ENCODE measurements at places on chromosomes 3 and 15.

- no peak for DNase-seq
These were observed 105.1 kb downstream of the MECOM start for GRCh38 chr3:169558371-169558770.

DNA sequence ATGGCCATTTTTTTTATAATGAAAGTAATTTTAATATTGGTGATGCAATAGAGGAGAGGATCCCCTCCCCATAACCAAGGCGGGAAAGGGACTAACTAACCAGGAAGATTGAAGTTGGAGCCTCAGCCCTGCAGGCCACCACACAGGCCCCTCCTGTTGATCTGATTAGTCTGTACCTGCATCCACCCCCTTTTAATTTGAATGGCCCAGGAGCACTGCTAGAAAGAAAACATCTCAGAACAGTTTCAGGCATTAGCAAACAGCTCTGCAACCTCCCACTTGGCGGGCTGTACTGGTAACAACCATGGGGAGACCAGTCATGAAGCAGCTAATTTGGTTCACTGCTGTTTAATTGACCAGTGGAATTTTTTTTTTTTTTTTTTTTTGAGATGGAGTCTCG lies 10.3 kb downstream of the CAV3 start:
- no peak for DNase-seq

DNA sequence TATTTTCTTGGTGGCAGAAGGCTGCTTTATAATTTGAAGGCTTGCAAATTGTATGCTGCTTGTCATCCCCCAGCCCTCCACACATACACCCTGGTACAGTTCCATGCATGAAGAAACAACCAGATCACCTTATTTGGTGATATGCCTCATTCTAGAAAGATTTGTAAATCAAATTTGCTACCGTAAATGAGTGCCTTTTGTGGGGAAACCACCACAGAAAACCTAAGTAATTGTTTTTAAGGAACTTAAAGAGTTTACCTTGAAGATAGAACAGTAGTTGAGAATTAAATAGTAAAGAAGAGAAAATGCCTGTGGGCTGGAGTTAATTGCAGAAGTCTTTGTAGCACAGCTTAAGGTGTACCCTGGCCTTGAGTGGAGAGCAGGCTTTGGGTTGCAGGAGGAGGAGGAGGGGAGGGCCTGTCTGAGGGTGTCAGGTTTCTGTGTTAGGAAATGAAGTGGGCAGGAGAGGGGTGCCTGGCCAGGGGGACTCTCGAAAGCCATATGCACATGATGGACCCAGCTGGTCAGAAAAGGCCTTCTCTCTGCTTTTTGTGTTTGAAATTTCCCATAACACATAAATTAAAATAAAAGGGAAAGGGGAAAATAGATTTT lies 6.9 kb downstream of the NIPA2 start:
- DNase-seq, result no peak

DNA sequence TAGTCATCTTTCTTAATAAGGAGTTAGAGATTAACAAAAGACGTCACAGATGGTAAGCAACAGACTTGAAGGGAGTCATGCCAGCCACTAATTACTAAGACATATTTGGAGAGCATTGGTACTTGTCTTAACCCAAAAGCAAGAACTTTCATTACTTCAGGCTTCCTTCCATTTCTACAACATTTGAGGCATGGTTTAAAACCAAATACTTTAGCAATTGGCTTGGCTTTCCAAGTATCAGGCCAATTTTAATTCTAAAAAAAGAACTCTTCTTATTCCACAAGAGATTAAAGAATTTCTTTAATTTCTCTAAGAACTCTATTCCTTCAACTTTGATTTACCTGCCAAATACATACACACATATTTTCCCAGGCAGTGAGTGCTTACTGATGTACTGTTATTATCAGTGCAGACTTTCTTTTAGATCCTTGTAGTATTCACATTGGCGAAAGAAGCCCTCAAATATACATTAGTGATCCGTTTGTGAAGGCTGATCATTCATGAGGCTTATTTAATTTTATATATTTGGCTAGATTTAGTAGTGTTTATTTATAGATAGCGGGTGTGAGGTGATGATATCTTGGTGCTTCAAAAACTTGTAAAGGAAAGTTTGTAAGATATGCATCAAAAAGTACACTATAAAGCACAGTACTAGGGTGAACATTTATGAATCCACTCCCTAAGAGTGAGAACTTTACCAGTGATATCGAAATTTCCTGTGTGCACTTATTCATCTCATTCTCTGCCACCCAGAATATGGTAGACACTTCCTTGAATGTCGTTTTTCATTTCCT lies 229.2 kb downstream of the MFSD1 start:
- no peak for DNase-seq

GRCh38 chr15:49035825-49036224 lies 10.4 kb downstream of the SECISBP2L start:
- DNase-seq, result no peak

DNA sequence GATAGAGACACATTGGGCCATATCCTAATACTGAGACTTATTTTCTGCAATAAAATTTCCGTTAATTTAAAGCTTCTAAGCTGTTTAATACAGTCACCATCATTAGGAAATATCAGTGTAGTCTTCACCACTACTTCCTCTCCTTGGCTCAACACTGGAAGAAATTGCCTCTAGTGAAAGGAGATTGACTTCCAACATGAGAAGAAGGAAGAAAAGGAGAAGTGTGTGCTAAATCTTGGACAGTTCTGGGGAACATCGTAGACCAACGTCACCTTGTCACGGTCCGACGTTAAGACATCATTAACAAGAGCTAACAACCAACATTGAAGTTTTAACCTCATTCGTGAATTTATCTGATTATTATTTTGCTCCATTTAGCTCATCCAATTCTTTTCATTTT lies 987.0 kb upstream of the CFAP20DC start:
- DNase-seq, result no peak

- DNase-seq, result no peak
These were observed 356.0 kb downstream of the SHQ1 start for GRCh38 chr3:72492240-72492639.

DNA sequence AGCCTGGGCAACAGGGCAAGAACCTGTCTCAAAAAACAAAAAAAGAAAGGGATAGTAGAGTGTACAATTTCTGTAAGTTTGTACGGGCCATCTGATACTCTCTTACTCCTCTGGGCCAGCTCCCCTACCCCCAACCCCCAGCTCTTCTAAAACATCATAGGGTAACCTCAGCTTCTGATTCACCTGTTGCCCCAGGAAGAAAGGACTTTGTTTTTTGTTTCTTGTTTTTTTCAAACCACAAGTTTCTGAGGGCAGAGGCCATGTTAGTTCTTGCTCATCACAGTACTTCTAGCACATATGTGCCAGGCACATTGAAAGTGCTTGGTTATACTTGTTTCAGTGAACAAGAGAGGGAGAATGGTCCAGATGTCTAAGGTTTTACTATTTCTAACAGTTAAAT lies 20.2 kb downstream of the ATOSA start:
- no peak for DNase-seq

DNA sequence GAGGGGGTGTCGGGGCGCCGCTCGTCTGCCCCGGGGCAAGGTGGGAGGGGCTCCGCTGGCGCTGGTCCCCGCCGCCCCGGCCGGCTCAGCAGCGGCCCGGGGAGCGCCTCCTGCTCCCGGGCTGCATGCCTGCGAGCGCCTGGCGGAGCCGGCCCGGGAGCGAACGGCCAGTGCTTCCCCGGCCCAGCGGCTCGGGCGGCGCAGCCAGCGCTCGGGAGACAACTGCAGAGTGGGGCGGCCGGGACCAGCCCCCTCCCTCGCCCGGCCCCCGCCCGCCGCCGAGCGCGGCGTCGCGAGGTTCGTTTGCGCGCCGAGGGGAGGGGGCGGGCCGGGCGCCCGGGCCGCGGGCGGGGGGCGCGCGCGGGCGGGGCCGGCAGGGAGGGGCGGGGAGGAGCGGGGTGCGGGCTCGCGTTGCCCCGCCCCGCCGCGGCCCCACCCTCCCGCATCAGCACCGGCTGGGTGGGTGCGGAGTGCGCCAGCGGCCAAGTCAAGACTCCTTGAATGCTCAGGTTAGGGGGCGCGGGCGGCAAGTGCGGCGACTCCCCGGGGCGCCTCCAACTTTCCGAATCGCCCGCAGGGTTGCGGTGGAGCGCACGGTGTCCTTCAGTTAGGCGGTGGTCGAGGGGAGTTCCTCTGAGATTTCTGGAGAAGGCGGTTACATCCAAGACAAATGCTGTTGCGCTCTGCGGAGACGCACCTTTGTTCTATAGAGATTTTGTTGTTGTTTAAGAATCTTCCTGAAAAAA lies at the start of gene RGMA:
TSS of gene RGMA (minus strand) at position 231 of the 746 bp plus-strand sequence. CDS start 279 bp downstream, outside the sequence.
- no peak for DNase-seq

DNA sequence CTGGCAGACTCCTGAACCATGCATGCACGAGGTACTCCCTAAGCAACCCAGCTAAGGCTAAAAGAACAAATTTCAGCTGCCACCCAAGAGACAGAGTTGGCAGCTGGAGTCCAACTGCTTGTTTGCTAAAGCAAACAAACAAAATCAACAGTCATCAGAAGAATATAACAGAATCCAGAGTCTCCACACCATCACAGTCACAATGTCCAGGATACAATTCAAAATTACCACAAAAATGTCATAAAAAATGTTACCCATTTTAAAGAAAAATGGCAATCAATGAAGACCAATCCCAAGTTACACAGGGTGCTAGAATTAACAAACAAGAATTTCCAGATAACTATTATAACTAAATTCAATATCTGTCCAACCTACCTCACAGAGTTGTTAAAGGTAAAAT lies 42.9 kb downstream of the RFTN1 start:
- DNase-seq, result no peak

- no peak for DNase-seq
These were observed 16.6 kb upstream of the SLC12A8 start for GRCh38 chr3:125229168-125229567.

GRCh38 chr3:42438193-42438592 lies 27.8 kb upstream of the LYZL4 start:
- DNase-seq, result no peak

GRCh38 chr15:70214276-70214675 lies 116.6 kb upstream of the TLE3 start:
- no peak for DNase-seq

DNA sequence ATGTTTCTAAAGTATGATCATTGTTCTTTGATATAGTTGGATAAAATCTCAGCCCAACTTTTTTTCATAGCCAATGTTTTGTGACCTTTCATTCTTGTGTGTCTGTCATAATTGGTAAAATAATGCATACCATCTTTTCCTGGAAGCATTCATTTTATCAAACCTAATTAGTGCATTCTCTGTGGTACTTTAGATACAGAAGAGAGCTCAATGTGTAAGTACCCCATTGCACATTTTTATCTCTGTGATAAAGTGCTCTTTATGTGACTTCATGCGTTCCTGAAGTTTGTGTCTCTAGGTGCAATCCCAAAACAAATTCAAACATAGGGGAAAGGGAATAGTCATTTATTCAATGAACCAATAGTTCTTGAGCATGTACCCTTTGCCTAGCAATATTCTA lies 628.5 kb downstream of the GBE1 start:
- DNase-seq, result no peak

- no peak for DNase-seq
These were observed 116.7 kb upstream of the PLCL2 start for GRCh38 chr3:16768014-16768413.

- DNase-seq, result no peak
These were observed 34.6 kb downstream of the SRPRB start for GRCh38 chr3:133840055-133840737.

GRCh38 chr3:196423044-196423781 lies 9.0 kb downstream of the UBXN7 start:
- no peak for DNase-seq

DNA sequence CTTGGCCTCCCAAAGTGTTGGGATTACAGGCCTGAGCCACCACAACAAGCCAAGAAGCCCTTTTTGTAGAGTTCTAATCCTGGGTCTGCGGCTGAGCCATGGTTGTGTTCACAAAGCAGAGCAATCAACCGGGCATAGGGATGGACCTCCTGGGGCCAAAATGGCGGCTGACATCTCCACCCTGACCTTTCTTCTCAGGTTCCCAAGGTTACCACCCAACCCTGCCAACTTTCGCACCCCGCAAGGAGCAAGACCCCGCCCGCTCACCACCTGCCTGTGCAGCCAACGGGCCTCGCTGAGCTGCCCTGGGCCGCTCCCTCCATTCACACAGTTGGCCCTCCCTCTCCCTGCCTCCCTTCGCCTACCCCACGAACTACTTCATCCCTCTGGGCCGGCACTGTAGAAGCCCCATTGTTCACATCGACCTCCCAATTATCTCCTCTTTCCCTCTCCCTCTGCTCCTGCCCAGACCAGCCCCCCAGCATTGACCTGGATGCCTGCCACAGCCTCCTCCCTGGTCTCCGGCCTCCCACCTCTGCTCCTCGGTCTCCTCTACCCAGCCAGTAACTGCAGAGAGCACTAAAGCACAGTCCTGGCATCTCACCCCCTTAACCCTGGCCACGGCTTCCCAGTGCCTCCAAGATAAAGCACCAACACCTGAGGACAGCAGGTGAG lies 62.0 kb upstream of the TFRC start:
- DNase-seq, result no peak

- no peak for DNase-seq
These were observed 8.5 kb downstream of the PLXND1 start for GRCh38 chr3:129598000-129598381.

DNA sequence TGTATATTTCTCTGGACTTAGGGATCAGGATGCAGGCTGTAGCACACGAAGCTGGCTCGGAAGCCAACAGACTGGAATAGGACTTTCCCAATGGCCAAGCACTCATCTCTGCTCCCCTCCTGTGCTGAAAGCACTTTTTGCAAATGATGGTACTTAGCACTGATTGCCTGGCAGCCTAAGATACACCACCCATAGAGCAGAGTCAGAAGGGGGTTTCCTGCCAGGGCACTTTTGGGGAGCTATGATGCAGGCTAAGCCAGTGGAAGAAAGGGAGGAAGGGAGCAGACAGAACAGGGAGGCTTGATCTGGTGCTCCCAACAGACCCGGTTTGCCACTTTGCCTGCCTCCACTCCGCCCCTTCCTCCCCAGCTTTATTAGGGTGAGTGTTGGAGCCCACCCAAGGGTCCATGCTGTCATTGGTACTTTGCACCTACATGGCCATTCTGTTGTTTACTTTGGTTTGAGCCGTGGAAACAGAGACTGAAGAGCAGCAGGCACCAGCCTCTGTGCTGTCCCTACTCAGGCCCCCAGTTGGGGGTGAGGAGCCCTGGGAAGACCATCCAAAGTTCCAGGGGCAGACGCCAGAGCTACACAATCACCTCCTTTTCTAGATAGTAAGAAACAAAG lies 15.9 kb downstream of the BSN start:
- no peak for DNase-seq

- DNase-seq, result no peak
These were observed 34.6 kb downstream of the GLDN start for GRCh38 chr15:51375966-51376640.
